NCI-H1092 (cell line): ENCODE measurements at places on chromosomes 5 and 9.

GRCh38 chr9:16281707-16282106 lies 588.8 kb downstream of the BNC2 start:
- no peak for DNase-seq

DNA sequence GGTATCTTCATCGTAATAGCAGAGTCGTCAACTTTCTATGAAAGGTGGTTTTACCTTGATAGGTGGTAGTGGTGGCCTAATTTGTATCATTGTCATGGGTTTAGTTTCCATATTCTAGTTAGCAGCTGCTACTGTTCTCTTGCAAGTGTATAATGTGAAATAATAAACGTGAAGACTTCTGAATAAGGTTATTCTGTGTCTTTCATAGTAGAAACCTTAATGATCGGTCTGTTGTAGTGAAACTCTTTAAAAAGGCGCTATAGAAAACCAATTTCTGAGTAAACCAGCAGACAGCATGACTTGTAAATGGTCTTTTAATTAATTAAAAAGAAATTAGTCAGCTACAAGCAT lies 1.6 kb downstream of the SET start:
- DNase-seq, result no peak

- DNase-seq, result no peak
Measured at GRCh38 chr9:33924978-33925797, 108.2 kb downstream of the UBE2R2 start.

DNA sequence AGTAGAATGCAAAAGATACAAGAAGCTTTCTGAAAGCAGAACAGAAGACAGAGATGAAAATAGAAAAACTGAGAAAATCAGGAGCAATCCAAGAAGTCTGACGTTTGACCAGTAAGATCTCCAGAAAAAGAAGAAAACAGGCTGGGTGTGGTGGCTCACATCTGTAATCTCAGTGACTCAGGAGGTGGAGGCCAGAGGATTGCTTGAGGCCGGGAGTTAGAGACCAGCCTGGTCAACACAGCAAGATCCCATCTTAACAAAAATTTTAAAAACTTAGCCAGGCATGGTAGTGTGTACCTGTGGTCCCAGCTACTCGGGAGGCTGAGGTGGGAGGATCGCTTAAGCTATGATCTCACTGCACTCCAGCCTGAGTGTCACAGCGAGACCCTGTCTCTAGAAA lies 15.9 kb downstream of the RETREG1 start:
- no peak for DNase-seq

DNA sequence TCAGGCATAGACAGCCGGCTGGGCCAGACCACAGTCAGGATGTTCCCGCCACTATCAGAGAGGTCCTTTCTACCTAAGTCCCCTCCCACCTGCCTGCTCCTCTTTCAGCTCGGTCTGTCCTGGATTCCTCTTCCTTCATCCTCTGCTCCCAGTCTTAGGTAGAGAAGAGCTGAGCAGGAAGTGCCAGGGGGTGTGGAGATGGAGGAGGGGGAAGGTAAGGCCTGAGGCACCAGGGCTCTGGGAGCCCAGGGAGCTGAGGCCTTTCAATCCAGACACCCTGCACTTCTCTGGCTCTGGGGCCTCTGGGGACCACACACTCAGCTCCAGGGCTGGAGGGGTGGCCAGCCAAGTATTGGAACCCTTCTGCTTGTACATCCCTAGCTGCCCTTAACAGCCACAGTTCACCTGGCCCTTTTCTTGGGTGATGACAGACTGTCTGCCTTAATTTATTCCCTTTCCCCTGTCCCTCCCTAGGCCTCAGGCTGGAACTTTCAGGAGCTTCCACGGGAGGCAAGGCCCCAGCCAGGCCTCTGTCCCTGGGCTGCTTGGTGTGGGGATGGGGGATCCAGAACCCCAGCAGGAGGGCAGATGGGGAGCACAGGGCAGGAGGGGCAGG lies 15.6 kb downstream of the IRF1 start:
- no peak for DNase-seq

- no peak for DNase-seq
Measured at GRCh38 chr9:94911986-94912635, 185.6 kb downstream of the AOPEP start.
